Bone marrow (tissue), 2 donors: ENCODE measurements at places on chromosomes 11 and 22.

- DNase-seq: no peak
Measured at GRCh38 chr22:42769574-42770447, 49.1 kb upstream of the A4GALT start.

- DNase-seq: no peak
Measured at GRCh38 chr22:41578818-41579217, 10.8 kb downstream of the PMM1 start.

- no peak for DNase-seq
Measured at GRCh38 chr11:68660066-68660810, 24.1 kb upstream of the GAL start.

DNA sequence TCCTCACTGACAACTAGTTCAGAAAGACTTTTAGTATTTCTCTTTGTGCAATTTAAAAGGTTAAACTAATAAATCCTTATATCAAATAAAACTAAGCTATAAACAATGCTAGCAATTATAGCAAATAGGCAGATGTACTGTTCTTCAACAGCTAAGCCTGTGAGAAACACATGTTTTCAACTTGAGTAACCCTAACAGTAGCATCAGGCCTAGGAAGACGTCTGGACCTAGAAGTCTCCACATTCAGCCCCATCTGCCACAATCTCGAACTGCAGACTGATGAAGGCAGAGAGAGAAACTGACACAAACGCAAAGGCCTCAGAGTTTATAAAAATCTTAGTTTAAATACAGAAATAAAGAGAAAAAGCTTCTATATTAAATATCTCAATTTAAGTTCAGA is 2.5 kb downstream of the ST13 start:
- no peak for DNase-seq

DNA sequence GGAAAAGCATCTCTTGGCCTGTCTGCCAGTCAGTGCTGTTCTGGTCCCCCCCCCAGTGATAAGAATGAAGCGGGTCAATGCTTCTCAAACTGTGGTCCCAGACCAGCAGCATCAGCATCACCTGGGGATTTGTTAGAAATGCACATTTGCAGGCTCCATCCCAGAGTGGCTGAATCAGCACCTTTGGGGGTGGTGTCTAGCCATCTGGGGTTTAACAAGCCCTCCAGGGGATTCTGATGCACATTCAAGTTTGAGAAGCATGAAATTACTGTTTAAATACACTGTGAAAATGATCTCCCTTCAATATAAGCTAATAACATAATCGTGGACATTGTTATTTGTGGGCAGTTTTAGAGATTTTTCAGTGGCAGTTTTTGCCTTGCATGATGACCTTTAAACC is 133.5 kb downstream of the MYO18B start:
- no peak for DNase-seq

- DNase-seq: no peak
Measured at GRCh38 chr22:38611559-38611958, 41.6 kb upstream of the DMC1 start.

DNA sequence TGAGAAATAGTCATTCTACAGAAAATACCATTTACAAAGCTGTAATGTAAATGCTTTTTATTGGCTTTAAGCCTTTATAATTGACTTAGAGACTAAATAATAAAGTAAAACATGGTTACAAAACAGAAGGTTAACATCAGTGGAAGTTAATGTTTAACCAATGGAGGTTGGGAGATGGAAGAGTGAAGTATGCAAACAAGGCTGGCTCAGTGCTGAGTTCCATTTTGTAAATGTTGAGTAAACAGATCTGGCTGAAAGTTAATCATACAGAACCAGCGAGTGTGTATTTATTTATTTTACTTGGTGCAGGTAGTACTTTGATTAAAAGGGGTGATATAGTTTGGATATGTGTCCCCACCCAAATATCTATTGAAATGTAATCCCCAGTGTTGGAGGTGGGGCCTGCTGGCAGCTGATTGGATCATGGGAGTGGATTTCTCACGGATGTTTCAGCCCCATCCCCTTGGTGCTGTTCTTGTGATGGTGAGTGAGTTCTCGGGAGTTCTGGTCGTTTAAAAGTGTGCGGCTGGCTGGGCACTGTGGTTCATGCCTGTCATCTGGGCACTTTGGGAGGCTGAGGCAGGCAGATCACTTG is 827.4 kb downstream of the OPCML start:
- DNase-seq: no peak

- DNase-seq: no peak
Measured at GRCh38 chr11:32729976-32730375, 64.5 kb downstream of the CCDC73 start.

GRCh38 chr22:18947905-18948304 is 11.8 kb upstream of the PRODH start:
- DNase-seq: no peak

DNA sequence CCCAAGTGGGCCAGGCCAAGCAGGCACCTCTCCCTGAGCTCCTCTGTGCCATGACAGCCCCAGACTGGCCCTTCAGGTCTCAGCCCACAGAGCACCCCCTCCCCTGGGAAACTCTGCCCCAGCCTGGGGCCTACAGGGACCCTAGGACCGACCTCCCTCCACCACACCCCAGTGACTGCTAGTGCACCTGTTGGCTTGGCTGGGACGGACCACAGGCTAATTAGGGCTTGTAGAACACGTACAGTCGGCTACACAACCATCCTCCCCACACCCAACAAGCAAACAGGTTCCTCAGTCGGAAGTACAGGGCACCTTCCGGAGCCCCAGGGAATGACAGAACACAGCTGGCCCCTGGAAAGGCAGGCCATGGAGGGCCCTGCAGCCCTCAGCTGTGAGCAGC is 4.3 kb downstream of the SBF1 start:
- DNase-seq: no peak

DNA sequence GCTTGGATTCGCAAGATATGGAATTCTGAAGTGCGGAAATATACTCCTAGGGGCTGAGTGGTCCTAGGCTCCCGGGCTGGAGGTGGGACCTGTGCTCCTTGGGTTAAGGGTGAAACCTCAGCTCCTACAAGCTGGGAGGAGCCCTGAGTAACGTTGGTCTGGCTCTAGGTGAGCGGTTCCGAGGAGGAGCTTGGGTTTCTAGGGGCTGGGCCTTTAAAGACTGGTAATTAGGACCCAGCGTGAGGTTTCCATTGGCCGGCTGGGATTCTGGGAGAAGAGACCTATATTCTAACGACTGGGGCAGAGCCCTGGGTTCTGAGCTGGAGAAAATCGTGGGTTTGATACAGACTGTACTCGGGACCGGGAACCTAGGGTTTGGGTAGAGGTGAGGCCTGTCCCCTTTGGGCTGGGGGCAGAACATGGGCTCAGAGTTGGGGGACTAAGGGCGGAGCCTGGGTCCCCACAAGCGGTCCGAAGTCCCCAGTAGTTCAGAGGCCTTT is 882 bp upstream of the MAP4K2 start:
- DNase-seq: no peak

DNA sequence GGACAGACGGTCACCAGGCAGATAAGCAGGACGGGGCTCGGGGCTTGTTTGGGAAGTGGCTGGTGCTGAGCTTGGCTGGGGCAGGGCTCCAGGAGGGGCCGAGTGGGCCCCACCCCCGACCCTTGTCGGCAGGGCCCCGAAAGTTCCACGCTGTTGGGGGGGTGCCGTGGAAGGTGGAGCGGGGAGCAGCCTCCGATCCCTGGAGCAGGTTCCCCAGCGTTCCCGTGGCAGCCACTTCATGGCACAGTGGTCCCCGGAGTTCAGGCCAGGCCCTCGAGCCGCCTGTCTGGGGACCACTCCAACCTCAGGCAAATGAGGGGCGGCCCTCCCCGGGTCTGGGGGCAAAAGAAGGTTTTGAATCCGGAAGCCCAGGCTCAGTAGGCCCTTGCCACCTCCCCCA is 46.7 kb upstream of the PPARA start:
- no peak for DNase-seq

DNA sequence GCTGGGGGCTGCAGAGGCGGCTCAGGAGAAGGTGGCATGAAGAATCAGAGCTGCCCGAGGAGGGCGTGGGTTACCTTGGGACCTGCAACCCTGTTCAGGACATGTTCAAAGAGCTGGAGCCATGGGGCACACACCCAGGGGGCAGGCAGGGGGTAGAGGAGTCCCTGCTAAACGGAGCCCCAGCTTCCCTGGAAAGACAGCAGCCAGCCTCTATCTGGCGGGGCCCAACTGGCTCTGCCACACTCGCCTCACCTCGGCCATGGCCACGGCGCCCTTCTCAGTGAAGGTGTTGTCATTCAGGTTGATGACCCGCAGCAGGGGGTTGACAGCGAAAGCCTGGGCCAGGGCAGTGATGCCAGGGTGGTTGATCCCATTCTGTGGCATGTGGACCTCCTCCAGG is 17.0 kb upstream of the CHADL start:
- no peak for DNase-seq

DNA sequence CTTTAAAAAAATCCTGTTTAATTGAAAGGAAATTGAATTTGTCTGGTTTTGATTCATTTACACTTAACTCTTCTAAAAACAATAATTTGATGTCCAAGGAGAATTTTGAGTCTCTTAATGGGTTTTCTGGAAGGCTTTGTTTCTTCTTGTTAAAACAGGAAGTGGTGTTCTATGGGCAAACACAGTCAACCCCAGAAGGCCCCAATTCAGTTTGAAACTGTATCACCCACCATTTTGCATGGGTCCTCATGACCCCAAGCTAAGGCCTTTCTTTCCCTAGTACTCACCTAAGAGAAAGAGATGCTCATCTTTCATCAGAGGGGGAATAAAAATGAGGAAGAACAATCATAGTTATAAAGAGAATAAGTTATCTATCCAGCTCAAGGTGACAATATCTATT is 10.6 kb downstream of the FLI1 start:
- no peak for DNase-seq

GRCh38 chr11:17646451-17647145 is 72.8 kb upstream of the MYOD1 start:
- no peak for DNase-seq

GRCh38 chr11:100141201-100141600 is 545.9 kb upstream of the ARHGAP42 start:
- DNase-seq: no peak

- no peak for DNase-seq
Measured at GRCh38 chr22:20312396-20313191, 7.3 kb downstream of the DGCR6L start.

DNA sequence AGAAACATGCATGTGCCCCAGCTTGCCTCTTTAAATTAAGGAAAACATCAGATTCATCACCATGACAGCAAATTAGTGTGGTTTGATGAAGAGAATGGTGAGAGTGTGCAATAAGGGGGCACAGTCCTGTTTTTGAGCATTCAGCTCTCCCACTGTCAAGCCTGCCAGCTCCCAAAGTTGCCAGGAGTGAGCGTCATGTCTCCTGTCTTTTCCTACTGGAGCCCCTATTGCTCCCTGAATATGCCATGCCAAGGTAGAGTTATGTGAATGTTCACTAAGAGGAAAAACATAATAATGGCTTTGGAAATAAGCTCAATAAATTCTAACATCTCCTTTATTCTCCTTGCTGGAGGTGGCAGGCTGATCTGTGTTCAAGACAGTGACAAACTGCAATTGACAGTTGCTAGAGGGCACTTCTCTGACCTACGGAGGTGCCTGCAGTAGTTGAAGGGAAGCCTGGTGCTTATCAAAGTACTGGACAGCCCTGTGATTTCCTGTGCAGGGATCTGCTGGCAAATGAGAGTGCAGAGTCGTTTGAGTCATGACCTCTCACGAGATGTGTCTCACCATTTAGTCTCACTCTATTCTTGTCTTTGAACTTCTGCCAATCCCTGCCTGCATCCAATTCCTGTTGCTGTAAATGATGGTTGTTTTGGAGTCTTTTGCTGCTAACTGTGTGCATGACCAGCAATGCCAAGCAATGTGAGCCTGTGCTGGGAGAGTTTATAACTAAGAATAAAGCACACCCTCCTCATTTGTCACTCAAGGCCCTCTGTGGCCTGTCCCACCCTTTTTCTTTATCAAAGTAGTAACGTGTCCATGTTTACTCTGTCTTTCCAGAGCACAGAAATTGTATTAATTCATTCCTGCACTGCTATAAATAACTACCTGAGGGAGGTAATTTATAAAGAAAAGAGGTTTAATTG is 34.8 kb downstream of the MRGPRX2 start:
- DNase-seq: no peak

DNA sequence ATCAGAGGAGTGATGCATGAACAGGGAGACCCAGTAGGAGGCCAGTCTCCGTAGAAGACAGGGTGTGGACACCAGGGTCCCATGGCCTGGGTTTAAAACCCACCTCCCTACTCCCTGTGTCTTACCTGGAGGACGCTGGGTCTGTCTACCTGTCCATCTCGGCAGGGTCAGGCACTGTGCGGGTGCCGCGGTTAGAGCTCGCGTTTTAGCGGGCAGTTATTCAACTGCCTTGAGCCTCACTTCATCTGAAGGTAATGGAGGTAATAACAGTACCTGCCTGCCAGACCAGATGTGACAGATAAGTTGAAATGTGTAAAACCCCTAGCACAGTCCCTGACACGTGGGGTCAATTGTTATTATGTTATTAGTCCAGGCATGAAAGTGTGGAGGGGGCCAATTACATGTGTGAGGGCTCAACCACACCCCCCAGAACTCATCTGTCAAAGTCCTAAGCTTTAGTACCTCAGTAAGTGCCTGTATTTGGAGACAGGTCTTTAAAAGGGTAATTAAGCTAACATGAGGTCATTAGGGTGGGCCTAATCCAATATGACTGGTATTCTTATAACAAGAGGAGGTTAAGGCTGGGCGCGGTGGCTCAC is 8.1 kb upstream of the UPK3A start:
- no peak for DNase-seq

DNA sequence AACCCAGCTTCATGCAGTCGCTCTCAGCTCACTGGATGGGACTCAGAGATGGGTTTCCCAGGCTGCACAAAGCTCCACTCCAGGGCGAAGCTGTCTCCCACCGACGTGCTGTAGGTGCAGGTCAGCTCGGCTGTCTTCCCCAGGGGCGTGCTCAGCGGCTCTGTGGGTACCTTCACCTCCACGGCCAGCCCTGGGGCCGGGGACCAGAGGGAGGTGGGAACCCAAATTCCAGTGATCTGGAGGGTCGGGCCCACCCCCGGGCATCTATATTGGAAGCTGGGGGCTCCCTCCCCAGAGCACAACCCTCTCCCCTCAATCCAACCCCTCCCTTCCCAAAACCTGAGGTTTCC is 689 bp downstream of the VSIG2 start:
- no peak for DNase-seq

- no peak for DNase-seq
Measured at GRCh38 chr11:133978794-133979193, 22.0 kb upstream of the IGSF9B start.
